ENCODE measurements at places on chromosomes 5 and 9. TPM values are rescaled to one million over a fixed set of nuclear protein-coding genes. Genes with fewer than 3 reads are reported as not detected.

The CACNA1B gene
- not detected for total RNA-seq

- no peak for DNase-seq
- no peak overlapping the region for H3K4me3 ChIP-seq
- no peaks in the 10 kb centered on the region for H3K36me3 ChIP-seq
- no peak overlapping the region for H3K27ac ChIP-seq
- no peaks in the 10 kb centered on the region for H3K27me3 ChIP-seq
- peaks cover 31% of the 10 kb centered on the region for H3K4me1 ChIP-seq
Observed at GRCh38 chr5:143758015-143758414, 53.9 kb upstream of the HMHB1 start.

GRCh38 chr5:99063737-99064136 lies 134.9 kb upstream of the CHD1 start:
- no peak for DNase-seq
- no peaks in the 10 kb centered on the region for H3K27me3 ChIP-seq
- no peak overlapping the region for H3K4me3 ChIP-seq
- H3K4me1 ChIP-seq, result peaks cover 5% of the 10 kb centered on the region
- H3K36me3 ChIP-seq, result no peaks in the 10 kb centered on the region

The CDC20B gene
- not detected for total RNA-seq

GRCh38 chr9:70065572-70065971 lies 21.9 kb downstream of the MAMDC2 start:
- no peak overlapping the region for H3K4me3 ChIP-seq
- peaks cover 27% of the 10 kb centered on the region for H3K4me1 ChIP-seq
- H3K27me3 ChIP-seq, result no peaks in the 10 kb centered on the region

The CNTNAP3 gene
- total RNA-seq, result 0.44 TPM

DNA sequence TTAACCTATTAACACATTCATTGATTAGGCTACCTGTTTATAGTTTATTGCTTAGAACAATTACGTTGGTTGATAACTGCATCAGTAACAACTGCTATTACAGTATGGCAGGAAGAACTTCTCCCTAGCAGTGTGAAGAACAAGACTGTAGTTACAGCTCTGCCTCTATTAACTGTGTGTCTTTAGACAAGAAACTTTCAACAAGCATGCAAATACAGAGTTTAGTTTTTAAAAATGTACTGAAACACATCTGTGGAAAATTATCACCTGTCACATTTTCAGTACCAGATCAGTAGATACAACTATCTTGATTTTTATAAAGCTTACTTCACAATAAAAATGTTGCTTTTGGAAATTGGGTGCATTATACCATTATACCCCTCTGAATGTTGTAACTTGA lies 22.2 kb downstream of the ELL2 start:
- H3K36me3 ChIP-seq, result peaks cover 5% of the 10 kb centered on the region
- peaks cover 24% of the 10 kb centered on the region for H3K4me1 ChIP-seq
- no peaks in the 10 kb centered on the region for H3K27me3 ChIP-seq
- H3K27ac ChIP-seq, result no peak overlapping the region

The BAAT gene
- total RNA-seq, result 0.30 TPM

The LCN10 gene
- 4.9 TPM for total RNA-seq

DNA sequence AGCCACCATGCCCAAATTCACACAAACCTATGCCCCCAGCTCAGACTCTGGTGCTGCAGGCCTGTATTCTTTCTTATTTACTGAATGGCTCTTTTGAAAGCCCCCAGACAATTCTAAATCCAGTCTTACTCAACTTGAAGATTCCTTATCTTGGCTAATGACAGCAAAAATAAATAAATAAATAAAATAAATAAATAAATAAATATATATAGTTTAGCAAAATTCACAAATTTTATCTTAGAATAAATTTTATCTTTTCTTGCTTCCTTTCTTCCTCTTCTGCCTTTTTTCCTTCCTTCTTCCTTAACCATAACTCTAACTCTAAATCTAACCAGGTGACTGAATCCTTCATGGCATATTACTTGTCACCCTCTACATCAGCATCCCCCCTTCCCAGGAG lies 25.6 kb downstream of the ANXA2R start:
- peaks cover 4% of the 10 kb centered on the region for H3K27me3 ChIP-seq
- no peak overlapping the region for H3K27ac ChIP-seq
- H3K4me1 ChIP-seq, result peaks cover 19% of the 10 kb centered on the region
- H3K4me3 ChIP-seq, result no peak overlapping the region

GRCh38 chr9:36924071-36924470 lies 110.0 kb downstream of the PAX5 start:
- DNase-seq, result no peak
- no peaks in the 10 kb centered on the region for H3K4me1 ChIP-seq
- peaks cover 5% of the 10 kb centered on the region for H3K27me3 ChIP-seq
- no peaks in the 10 kb centered on the region for H3K36me3 ChIP-seq
- no peak overlapping the region for H3K27ac ChIP-seq
- H3K4me3 ChIP-seq, result no peak overlapping the region

DNA sequence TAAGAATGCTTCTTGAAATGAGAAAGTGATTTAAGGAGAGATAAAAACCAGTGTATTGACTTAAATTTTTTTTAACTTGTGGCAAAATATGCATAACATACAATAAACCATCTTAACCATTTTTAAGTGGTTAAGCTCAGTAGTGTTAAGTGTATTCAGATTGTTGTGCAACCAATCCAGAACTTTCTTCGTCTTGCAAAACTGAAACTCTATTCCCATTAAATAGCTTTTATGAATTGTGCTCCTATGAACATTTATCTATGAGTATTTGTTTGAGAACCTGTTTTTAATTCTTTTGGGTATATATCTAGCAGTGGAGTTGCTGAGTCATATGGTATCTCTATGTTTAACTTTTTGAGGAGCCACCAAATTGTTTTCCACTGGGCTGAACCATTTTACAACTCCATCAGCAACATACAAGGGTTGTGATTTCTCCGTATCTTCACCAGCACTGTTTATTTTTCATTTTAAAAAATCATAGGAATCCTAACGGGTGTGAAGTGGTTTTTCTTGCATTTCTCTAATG lies 76.6 kb upstream of the ACTBL2 start:
- H3K27me3 ChIP-seq, result no peaks in the 10 kb centered on the region
- no peaks in the 10 kb centered on the region for H3K4me1 ChIP-seq
- H3K4me3 ChIP-seq, result no peak overlapping the region
- H3K27ac ChIP-seq, result no peak overlapping the region
- no peak for DNase-seq
- H3K36me3 ChIP-seq, result no peaks in the 10 kb centered on the region

The ERGIC1 gene
- total RNA-seq, result 86.5 TPM

DNA sequence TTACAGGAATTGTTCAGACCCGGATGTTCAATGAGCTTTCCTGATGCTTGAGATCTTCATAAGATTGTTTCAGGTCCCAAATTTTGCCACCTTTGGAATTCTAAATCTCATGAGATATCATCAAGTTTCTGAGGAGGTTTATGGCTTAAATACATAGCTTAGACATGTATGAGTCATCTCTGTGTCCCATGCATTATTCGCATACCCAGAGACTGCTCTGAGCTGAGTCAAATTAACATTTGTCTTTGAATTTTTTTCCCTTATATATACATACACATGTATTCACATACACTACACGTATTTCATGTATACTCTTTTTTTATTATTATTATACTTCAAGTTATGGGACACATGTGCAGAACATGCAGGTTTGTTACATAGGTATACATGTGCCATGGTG lies 744.6 kb downstream of the BRINP1 start:
- no peak overlapping the region for H3K4me3 ChIP-seq
- DNase-seq, result no peak
- no peaks in the 10 kb centered on the region for H3K36me3 ChIP-seq
- no peaks in the 10 kb centered on the region for H3K4me1 ChIP-seq

- H3K27me3 ChIP-seq, result no peaks in the 10 kb centered on the region
- no peak for DNase-seq
- H3K4me1 ChIP-seq, result no peaks in the 10 kb centered on the region
- H3K36me3 ChIP-seq, result no peaks in the 10 kb centered on the region
Observed at GRCh38 chr5:169697511-169697890, 60.4 kb downstream of the DOCK2 start.

The GLDC gene
- total RNA-seq, result 0.49 TPM

- no peak overlapping the region for H3K4me3 ChIP-seq
- peak; percentile 22 for DNase-seq
- H3K36me3 ChIP-seq, result no peaks in the 10 kb centered on the region
- no peaks in the 10 kb centered on the region for H3K27me3 ChIP-seq
- H3K27ac ChIP-seq, result peak overlapping the region; percentile 11
- peaks cover 20% of the 10 kb centered on the region for H3K4me1 ChIP-seq
Observed at GRCh38 chr9:84851935-84852585, 182.5 kb downstream of the NTRK2 start.

DNA sequence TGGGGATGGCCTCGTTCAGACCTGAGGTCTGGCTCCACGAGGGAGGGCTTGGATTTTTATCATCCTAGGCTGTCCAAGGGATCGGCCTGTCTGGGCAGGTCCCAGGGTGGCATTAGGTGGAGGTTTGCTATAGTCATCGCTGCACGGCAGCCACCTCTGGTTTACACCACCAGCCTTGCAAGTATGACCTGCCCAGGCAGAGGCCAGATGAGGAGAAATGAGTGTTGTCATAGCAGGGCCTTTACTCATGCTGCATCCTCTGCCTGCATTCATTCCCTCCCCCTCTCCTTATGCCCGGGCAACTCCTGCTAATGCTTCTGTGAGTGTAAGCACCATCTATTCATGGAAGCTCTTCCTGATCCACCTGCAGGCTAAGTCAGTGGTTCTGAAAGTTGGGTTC lies 15.3 kb upstream of the NDST1 start:
- H3K27me3 ChIP-seq, result no peaks in the 10 kb centered on the region
- no peak overlapping the region for H3K4me3 ChIP-seq
- no peaks in the 10 kb centered on the region for H3K36me3 ChIP-seq
- H3K27ac ChIP-seq, result peak overlapping the region; percentile 53
- no peak for DNase-seq

GRCh38 chr5:164302533-164303235 lies 797.3 kb downstream of the MAT2B start:
- no peak overlapping the region for H3K27ac ChIP-seq
- H3K4me1 ChIP-seq, result no peaks in the 10 kb centered on the region
- no peaks in the 10 kb centered on the region for H3K27me3 ChIP-seq

DNA sequence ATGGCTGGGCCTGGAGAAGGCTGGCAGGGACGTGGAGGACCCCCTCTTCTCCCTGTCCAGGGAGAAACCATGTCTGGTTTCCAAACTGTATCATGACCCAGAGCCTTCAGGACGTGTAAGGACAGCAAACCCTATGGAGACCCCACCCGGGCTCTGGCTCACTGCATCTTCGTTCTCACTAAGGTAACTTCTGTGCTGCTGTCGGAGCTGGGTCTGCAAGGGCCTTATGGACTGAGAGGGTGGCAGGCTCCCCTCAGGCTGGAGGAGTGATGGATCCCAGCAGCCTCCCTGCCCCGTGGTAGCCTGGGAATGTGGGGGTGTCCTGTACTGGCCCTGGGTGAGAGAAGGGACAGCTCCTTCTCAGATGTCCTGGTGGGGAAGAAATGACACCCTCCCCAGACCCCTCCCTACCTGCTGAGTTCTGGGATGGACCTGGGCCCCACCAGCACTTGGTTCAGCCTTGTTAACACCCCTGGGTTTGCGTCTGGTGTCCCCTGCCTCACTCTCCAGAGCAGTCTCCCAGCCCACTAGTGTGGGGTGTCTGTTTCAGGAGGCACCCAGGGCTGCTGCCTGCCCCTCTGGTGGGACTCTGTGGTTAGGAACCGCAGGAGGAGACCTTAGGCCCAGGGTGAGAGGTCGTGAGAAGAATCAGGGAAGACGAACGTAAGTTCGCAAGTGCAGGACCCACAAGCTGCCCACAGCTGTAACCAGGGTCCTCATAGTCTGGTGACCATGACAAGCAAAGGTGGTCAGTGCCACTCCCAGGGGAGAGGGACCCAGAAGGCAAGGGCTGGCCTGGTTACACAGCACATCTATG lies 6.6 kb downstream of the SPATA31E1 start:
- no peak overlapping the region for H3K27ac ChIP-seq
- no peak overlapping the region for H3K4me3 ChIP-seq
- no peaks in the 10 kb centered on the region for H3K36me3 ChIP-seq
- DNase-seq, result no peak
- no peaks in the 10 kb centered on the region for H3K27me3 ChIP-seq
- H3K4me1 ChIP-seq, result no peaks in the 10 kb centered on the region

The RNF130 gene
- 41.1 TPM for total RNA-seq

GRCh38 chr9:79674052-79674777 lies 102.5 kb downstream of the TLE4 start:
- H3K4me1 ChIP-seq, result peaks cover 2% of the 10 kb centered on the region
- DNase-seq, result no peak
- no peaks in the 10 kb centered on the region for H3K27me3 ChIP-seq

- no peak for DNase-seq
- H3K36me3 ChIP-seq, result no peaks in the 10 kb centered on the region
- H3K4me1 ChIP-seq, result no peaks in the 10 kb centered on the region
- no peaks in the 10 kb centered on the region for H3K27me3 ChIP-seq
Observed at GRCh38 chr5:61768692-61769281, 436.7 kb downstream of the ZSWIM6 start.

The ANKRD34B gene
- total RNA-seq, result not detected

The CXXC5 gene
- 88.3 TPM for total RNA-seq

DNA sequence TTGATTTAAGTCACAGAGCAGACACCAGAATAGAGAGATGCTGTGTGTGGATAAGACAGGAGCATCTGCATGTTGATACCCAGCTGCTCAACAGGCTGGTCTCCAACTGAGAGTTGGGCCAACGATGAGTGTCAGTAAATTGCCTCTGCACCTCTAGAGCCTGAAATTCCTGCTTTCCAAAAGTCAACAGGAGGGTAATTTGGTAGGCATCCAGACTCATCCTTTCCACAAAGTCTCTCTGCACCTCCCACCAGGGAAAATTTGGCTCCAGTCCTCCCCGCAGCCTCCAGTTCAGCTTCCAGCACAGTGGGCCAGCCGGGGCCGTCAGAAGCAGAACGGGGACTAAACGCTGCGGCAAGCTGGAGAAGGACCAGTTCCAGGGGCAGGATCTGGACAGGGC lies 136.9 kb downstream of the RFK start:
- H3K36me3 ChIP-seq, result no peaks in the 10 kb centered on the region
- no peaks in the 10 kb centered on the region for H3K4me1 ChIP-seq
- H3K27ac ChIP-seq, result no peak overlapping the region
- DNase-seq, result peak; percentile 36
- no peaks in the 10 kb centered on the region for H3K27me3 ChIP-seq

DNA sequence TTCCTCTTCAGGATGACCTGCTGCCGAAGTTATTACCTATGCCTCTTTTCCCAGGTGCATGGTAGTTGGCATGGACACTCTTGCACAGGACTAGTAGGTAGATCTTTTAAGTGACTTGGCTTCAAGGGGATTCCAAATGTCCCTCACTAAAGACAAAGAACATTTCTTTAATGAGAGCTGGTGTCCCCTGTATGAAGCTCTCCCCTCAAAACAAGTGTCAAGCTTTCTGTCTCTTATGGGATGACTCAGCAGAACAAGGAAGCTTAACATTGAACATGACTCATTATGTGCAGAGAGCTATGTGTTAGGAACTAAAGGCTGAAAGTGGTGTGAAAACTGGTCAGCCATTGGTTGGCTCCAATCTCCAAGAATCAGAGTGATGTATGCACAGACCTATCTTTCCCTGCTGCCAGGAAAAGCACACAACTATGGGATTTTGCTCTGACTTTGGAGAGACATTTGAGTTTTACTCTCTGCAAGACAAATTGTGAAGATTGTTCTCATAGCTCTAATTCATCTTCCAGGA lies 120.5 kb downstream of the PRDM6 start:
- DNase-seq, result no peak
- no peaks in the 10 kb centered on the region for H3K36me3 ChIP-seq
- H3K4me1 ChIP-seq, result no peaks in the 10 kb centered on the region
- H3K27me3 ChIP-seq, result no peaks in the 10 kb centered on the region
- no peak overlapping the region for H3K27ac ChIP-seq

- H3K36me3 ChIP-seq, result no peaks in the 10 kb centered on the region
- no peak overlapping the region for H3K27ac ChIP-seq
- no peak for DNase-seq
- H3K27me3 ChIP-seq, result no peaks in the 10 kb centered on the region
- H3K4me3 ChIP-seq, result no peak overlapping the region
Observed at GRCh38 chr5:97847920-97848631, 665.0 kb upstream of the RIOK2 start.

The NAIP gene
- total RNA-seq, result 3.7 TPM

Measured in psoas muscle (tissue), 8 donors.